ENCODE measurements at places on chromosomes 2 and 18.

DNA sequence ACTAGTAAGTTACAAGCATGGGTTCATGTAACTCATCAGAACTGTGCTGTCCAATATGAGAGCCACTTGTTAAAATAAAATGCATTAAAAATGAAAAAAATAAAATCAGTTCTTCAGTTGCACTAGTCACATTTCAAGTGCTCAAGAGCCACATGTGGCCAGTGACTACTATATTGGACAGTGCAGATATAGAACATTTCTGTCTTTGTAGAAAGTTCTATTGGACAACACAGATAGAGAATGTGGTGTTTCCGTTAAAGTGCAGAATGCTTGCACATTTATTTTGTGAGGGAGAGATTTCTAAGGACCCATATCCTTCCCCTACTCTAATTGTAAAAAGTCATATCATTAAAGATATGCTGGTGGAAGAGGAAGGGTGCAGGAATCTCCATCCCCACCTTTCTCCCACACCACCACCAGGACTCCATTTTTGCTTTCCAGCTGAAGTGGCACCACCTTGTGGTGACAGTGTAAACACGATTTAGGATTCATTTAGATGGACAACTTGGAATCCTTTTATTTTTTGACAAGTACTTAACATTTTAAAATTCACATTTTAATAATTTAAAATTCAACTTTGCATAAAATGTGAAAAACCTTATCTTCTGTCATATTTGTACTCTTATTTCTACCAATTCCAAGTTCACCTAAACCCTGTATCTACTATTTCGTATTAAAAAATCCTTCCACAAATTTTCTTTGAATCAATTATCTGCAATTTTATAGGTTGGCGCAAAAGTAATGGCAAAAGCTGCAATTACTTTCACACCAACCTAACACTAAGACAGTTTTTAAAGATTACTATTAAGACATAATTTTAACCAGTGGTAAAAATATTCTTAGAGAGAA lies 9.4 kb upstream of the CD302 start:
- peak; percentile 54 for DNase-seq

DNA sequence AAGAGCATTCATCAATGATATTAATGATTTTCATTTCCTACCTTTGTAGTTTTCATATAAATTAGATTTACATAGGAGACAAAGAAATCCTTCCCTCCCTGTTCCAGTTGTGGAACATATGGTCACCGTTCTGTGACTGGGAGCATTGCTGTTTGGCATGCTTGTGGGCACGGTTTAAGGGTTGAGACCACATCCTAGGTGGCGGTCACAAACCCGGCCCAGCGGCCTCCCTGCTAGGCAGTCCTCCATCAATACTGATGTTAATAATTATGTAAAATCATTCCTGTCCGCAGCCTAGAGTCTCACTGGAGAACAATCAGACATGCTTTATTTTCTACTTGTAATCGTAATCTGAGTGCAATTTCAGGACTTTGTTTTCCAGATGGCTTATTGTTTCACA lies 117.9 kb downstream of the AGAP1 start:
- no peak for DNase-seq

DNA sequence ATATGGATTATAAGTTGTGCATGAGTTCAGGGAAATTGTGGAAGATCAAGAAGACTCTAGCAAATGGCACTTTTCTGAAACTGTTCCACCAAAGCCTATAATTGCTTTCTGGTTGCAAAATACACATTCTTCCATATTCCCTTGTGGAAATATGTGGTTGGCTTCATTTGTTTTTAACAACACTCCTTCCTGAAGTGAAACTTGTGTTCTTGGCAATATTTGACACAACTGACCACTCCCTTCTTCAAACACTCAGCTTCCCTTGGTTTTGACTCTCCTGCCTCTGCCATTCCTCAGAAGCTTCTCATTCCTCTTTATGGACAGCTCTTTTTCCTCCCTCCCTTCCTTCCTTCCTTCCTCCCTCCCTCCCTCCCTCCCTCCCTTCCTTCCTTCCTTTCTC lies 192.3 kb downstream of the PMAIP1 start:
- DNase-seq, result no peak

DNA sequence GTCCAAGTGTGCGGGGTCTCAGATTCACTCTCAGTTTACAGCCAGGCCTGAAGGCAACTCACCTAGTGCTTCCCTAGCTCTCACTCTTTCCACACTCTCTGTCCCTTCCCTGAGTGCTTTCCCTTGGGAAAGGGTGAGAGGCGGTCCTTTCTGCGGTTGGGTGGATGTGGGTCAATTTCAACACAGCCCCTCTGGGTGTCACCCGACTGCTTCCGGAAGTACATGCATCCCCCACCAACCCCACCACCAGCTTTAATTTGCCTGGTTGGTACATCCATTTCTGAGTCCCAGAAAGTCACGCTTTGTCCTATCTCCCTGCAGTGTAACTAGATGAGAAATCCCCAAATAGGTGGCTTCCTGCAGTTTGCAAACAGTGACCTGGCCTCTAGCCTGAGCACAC lies 307.3 kb upstream of the MEIS1 start:
- DNase-seq, result no peak

- DNase-seq, result peak; percentile 27
Observed at GRCh38 chr18:24560511-24560981, 100.1 kb downstream of the HRH4 start.

GRCh38 chr2:233462826-233463470 lies 103.6 kb downstream of the USP40 start:
- no peak for DNase-seq

- DNase-seq, result no peak
Observed at GRCh38 chr2:215572341-215572848, 136.5 kb upstream of the FN1 start.

DNA sequence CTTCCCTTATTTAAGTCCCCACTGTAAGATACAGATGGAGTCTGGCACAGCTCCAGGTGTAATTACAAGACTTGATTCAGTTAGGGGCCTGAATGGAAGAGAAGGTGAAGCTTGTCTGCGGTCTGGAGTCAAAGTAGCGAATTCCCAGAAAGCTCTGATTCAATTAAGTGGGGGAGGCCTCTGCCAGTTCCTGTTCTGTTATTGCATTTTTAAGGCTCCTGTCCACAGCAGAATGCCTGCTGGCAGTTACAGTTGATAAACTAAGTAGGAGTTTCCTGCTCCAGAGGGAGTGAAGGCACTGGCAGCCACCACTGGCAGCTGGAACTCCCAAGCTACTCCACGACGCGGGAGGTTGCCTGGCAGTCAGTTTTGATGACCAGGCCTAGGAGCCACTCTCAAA lies 181.1 kb downstream of the SOCS6 start:
- peak; percentile 13 for DNase-seq

DNA sequence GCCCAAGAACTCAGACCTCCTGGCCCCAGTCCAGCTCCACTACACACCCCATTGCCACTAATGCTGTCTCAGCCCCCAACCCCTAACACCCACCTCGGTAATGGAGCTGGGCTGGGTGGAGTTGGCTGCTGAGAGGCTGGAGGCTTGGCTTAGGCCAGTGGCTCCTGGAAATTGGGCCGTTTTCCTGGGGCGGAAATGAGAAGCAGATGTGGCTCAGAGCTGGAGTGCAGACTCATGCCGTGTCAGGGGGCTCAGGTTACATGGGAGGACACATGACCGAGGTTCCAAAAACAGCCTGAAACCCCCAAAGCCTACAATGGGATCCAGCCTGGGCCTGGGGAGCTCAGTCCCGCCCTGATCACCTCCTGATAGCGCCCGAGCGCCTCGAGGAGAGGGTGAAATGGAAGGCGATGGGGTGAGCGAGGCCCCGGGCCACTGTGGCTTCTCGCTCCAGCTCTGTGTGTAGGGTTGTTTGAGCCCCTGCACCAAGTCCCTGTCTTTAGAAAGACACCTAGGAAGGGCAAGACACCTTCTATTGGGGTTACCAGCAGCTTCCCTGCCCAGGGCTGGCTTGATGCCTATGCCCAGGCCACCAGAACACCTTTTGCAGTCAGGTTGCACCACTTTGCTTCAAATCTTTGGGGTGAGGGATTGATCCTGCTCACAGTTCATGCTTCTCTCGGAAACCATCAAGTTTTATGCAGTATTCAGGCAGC lies 175.7 kb upstream of the HAAO start:
- peak; percentile 97 for DNase-seq

- no peak for DNase-seq
Observed at GRCh38 chr2:154638783-154639182, 59.7 kb upstream of the KCNJ3 start.

DNA sequence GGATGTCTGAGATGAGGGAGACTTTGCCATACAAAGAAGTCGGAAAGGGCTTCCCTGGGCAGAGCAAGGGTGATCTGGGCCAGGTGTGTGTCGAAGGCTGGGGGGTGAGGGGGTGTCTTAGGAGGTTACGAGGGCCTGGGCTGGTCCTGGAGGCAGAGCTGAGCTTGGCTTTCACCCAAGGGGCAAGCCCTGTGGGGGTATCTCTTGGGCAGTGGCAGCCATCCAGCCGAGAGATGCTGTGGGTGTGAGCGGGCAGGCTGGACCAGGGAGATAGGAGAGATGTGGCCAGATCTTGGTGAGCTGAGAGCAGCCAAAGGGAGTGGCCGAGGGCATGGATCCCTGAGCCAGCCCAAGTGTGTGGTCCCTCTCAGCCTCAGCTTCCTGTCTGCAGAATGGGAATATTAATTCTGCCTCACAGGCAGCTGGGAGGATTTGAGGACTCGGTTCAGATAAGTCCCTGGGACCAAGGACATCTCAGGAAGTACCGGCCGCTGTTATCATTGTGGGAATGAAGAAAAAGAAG lies 33.0 kb downstream of the MAL start:
- DNase-seq, result no peak

GRCh38 chr2:62787386-62787785 lies 81.9 kb downstream of the EHBP1 start:
- DNase-seq, result peak; percentile 44

- DNase-seq, result no peak
Observed at GRCh38 chr2:31324016-31324633, 90.2 kb downstream of the EHD3 start.

GRCh38 chr2:98308068-98308467 lies 38.2 kb upstream of the CNGA3 start:
- peak; percentile 29 for DNase-seq

DNA sequence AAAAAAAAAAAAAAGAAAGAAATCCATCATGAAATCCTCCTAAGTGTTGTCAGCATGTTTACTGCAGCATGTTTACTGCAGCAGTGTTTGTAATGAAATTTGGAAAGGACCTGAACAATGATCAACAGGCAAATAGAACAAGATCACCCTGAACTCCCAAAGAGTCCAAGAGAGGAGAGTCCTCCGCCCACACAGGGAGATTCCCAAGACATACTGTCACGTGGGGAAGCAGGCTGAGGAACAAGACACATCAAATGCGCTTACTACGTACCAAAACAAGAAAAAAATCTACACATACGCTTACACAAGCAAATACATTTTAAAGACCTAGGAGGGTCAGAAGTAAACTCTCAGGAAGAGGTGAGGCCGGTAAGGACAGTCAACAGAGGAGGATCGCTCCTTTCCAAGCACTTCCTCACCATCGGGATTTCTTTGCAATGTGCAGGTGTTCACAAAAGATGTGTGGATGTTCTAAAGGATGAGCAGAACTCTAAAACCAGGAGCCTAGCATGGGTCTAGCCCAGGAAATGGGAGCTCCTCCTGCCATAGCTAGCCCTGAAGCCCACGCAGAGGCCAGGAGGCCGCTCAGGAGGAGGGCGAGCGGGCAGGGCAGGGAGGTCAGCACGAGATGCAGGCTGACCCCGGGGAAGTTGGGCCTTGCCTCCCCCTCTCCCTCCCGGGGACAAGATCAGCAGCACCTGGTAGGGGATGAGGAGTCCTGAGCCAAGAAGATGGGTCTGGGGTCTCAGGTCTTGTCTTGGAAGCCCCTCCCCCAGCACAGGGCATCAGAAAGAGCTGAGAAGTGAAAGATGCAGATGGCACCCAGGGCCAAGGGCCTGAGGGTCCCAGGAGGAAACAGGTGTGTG lies 66.4 kb downstream of the ZNF516 start:
- DNase-seq, result no peak

- DNase-seq, result no peak
Observed at GRCh38 chr2:178418426-178418825, 32.5 kb downstream of the PRKRA start.

DNA sequence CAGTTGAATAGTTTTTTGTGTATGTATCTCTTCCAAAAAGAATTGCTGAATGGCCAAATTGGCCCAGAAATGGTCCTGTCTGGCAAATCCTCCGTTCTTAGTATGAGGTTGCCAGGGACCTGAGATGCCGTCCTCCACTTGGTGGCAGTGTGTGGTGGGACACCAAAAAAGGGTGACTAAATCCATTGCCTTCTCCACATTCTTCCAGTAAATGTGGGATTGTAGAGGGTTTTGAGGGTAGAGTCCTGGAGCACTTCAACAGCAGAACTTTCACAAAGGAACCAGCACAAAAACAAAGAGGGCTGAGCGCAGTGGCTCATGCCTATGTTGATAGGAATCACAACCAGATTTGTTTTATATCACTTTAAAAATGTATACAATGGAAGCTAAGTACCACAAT lies 199.9 kb downstream of the BCL2 start:
- DNase-seq, result peak; percentile 36

GRCh38 chr2:100809506-100809905 lies 10.4 kb upstream of the NPAS2 start:
- no peak for DNase-seq

DNA sequence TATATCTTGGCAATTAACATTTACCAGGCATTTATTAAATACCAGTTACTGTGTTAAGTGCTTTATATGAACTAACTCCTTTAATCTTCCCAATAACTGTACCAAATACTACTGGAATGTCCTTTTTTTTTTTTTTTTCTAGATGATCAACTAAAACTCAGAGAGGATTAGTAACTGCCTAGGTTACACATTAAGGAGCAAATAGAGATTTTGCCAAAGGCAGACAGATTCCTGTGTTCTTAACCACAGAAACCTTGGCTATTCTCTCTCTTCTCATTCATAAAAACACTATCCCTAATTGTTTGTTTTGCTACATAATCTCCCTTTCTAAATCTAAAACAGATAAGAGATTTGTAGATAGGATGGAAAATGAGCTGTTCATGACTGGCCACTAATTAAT lies 13.3 kb downstream of the DHX57 start:
- DNase-seq, result no peak

- DNase-seq, result no peak
Observed at GRCh38 chr2:71940695-71941094, 207.0 kb downstream of the CYP26B1 start.

All from fibroblast of skin of right biceps (primary cell).